ENCODE measurements at places on chromosomes 3 and 15.

DNA sequence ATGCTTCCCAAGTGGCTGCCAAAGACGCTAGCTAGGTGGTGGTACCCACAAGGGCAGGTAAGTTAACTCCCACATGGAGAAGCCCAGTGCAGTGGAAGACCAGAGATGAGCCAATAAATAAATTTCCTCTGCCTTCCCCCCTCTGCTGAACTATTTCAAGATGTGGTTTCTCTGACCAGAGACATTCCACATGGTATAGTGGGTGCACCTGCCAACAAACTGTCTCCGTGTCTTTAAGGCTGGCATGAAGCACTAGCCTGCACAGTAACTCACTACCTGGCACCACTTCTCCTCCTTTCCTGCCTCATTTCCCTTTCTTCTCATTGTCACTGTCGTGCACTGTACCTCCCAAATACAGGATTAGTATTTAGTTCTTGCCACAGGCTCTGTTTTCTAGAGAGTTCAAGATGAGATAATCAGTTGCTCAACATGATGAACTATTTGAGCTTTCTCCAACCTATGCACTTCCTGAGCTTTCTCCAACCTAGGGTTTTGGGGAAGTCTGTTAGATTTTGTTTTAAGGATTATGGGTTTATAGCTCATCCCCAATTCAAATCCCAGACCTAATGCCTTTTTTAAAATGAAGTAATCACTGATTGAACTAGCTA lies 8.4 kb upstream of the CRTAP start:
- no peak for DNase-seq

GRCh38 chr3:26505399-26505798 lies 117.2 kb upstream of the LRRC3B start:
- no peak for DNase-seq

GRCh38 chr15:70171256-70171886 lies 73.7 kb upstream of the TLE3 start:
- DNase-seq: no peak

- no peak for DNase-seq
Observed at GRCh38 chr15:47674586-47675232, 42.6 kb upstream of the SEMA6D start.

DNA sequence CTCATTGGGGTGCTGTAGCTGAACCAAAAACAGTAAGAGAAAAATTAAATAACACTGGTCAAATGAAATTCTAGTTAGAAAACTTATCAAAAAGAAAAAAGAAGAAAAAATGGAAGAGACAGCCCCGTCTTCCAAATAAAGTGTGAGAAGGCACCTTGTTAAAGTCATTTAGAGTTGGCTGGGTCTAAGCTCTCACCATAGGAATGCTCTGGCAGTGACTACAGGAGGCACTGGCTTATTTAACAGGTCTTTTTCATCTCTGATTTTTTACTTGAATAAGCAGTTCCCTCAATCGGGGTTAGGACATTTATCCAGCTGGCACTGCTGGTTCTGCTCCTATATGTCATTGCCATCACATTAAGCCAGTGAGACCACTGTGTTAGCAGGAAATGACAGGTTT lies 1.6 kb upstream of the ABI3BP start:
- DNase-seq: no peak

- no peak for DNase-seq
Observed at GRCh38 chr15:92153620-92154019, 240.1 kb upstream of the ST8SIA2 start.

DNA sequence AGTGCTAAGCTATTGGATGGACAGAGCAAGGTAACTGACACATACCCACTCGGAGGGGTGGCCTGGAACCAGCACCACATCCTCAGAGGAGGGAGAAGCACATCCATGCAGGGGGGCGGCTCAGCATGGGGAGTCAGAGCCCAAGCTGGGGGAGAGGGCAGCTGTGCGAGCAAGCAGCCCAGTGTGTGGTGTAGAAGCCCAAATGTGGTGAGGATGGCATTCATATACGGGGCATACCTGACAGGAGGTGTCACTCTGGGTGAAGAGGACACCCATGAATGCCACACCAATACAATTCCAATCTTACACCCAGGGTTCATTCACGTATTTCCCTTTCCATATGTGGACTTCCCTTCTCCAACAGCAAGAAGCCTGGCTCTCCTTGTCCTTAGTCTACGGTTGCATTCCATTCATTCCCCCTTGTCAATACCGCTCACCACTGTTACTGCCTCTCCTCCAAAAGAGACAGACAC lies 58.7 kb upstream of the ACAN start:
- no peak for DNase-seq

- no peak for DNase-seq
Observed at GRCh38 chr3:13415997-13416793, 3.9 kb downstream of the NUP210 start.

DNA sequence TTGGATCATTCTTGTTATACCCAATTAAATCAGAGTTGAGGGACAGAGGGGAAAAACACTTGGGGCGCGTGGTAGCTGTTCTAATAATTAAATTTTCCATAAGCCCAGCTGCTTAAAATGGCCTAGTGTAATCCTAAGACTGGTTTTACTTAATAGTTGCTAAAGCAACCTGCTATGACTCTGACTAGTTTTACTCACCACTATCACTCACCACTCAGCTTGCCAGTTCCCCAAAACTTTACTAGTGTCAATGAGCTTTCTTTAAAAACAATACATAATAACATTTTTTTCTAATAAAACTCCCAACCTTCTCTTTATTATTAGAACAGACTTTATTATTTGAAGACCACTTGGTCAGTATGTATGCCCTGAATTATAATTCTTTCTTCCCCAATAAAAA lies 49.6 kb downstream of the ECT2 start:
- DNase-seq: no peak

DNA sequence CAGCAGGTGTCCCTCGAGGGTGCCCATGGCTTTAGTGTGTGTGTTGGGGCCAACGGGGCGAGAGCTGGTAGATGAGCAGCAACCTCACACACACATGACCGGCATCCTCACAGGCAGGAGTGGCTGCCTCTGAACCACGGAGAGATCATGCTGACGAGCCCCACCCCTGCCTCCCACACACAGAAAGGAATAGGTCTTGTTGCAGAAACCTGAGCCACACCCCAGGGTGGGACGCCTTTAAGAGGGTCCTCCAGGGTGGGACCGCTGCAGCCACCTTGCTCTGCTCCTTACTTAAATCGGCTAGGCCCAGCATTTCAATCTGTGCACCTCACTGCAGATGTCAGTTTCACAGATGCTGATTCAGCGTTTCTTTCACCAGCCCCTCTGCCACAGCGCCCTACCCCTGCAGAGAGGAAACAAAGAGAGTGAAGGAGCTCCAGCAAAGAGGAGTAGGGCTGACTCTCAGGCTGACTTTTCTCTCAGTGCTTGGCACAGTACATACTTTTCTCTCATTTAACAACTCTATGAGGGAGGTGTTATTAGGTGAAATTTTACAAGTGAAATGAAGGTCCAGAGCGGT lies 61.2 kb upstream of the EPHB3 start:
- DNase-seq: no peak

DNA sequence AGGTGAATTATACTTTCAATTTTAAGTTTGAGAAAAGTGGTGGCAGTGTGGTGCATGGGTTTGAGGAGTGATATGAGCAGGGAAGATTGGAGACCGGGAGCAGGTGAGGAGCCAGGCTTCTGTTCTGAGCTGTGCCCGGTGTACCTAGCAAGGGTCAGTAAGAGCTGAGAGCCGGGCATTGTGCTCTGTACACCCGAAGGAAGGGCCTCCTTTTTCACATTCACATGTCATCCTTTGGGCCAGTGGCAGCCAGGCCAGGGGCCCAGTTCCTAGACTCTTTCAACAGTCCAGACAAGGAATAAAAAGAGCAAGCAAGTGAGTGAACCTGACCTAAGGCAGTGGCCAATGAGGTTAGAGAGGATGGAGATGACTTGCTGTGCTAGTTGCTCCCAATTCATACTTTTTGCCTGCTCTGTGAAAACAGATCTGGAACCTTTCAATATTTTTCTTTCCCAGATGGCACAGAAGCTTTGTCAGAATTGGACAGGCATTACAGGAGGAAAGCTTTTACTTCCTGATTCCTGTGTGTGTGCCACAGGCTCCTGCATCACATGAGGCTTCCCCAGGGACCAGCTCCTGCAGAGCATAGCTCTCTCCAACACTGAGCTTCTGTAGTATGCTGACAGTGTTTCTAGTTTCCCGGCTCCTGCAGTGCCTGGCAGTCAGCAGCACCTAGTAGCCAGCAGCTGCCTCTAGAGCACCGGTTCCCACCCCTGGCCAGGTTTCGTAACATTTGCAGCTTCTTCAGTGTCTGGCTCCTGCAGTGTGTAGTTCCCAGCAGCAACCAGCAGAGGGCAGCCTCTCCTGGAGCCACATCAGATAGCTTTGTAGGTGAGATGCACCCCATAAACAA lies 5.3 kb upstream of the TRA2B start:
- peak; percentile 80 for DNase-seq

DNA sequence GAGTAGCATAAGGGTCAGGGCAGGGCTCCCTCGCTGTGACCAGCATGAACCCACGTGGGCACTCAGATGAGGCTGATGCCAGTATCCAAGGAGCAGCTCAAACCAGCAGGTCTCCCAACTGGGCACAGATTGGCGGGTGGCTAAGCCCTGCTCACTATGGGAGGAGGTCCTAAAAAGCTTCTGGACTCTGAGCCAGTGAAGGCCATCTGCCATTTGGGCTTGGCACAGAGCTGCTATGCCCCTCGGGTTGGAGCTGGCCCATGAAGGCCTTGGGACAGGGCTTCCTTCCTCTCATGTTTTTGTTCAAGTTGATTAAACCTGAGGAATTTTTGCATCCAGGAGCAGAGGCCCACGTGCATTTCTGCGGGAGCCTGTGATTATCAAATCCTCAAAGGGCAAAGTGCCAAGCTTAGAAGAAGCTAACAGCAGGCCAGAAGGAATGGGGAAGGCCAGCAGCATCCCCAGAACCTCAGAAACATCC lies 4.3 kb upstream of the STRA6 start:
- no peak for DNase-seq

GRCh38 chr15:69505956-69506556 lies 53.4 kb downstream of the RPLP1 start:
- no peak for DNase-seq

- DNase-seq: no peak
Observed at GRCh38 chr15:31207246-31207645, 105.7 kb upstream of the TRPM1 start.

DNA sequence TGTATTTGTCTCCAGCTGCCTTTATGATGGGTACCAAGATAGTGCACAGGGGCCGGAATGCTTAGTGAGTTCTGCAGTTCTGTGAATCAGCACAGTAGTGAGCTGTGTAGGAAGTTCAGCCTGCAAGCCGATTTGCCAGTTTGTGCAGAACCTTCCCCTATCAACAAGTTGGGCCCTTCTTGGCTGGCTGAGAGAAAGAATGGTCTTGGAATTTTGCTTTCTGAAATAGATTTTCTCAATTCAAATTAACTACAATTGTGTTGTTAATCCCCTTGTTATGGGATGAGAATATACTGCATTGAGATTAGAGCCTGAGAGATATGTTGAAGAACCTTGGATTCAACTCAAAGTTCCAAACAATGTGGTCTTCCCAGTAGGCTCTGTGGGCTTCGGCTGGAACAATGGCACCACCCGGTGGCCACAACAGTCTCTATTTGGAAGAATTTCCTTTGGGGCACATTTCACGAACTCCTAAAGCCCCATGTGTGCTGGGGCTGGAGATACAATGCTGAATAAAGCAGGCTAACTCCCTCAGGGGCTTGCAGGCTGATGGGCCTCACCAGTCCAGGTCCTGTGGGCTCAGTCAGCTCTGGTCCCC lies 59.1 kb downstream of the TRIM42 start:
- no peak for DNase-seq

DNA sequence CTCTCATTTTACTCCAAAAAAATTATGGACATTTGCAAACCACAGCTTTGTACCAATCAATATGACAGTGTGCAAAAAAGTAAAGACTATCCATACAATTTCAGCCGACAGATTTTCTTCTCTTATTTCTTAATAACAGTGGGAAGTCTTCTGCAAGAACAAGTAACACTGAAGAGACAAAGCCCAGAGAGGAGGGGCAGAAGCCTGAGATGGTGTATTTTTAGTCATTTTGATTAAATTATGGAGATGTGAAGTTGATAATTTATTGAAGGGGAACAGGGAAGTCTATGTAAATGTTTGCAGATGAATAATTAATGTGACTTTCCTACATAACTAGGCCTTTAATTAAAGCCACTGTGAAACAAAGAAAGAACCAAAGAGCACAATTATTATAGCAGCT lies 45.7 kb upstream of the IGSF11 start:
- no peak for DNase-seq

DNA sequence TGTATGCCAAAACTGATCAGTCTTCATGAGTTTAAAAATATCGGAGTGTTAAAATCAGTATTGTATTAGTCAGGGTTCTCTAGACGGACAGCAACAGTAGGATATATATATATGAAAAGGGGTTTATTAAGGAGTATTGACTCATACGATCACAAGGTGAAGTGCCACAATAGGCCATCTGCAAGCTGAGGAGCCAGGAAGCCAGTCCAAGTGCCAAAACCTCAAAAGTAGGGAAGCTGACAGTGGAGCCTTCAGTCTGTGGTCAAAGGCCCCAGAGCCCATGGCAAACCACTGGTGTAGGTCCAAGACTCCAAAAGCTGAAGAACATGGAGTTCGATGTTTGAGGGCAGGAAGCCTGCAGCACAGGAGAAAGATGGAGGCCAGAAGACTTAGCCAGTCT lies 391.0 kb upstream of the CADM2 start:
- no peak for DNase-seq

GRCh38 chr3:162365066-162365719 lies 868.6 kb downstream of the OTOL1 start:
- DNase-seq: no peak

DNA sequence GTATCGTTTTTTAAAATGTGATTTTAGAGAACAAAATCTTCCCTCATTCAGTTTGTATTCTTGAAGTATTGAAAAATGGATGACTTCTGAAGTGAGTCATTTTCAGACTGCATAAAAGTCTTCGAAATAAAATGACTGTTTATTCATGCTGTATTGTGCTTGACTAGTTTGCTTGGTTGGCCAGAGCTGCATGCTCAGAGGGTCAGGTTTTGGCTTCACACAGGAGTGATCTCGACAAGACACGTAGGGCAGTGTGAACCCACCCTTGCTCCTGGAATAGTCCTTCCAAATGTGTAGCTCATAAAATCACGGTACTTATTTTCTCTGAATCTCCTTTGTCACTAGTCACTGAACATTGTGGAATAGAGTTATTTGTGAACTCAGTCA lies 73.3 kb downstream of the FNDC3B start:
- DNase-seq: no peak

- no peak for DNase-seq
Observed at GRCh38 chr3:69033470-69033869, 18.7 kb downstream of the TMF1 start.

DNA sequence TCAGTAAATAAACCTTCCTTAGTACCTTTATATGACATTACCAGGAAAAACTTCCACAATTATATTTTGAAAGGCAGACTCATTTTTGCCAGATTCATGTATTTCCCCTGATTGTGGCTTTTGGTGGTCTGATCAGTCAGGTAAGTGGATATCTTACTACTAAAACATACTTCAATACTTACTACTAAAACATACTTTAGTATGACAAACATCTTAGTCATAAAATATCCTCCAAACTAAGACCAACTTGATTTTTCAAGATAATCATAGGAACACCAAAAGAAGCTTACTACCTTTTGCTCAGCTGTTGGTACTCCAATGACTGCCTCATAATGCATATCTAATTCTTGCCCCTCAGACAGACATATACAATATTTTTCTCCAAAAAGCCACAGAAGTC lies 9.3 kb downstream of the TJP1 start:
- DNase-seq: no peak

All from hematopoietic multipotent progenitor cell treated with erythropoietin and hydrocortisone succinate and interleukin-3 and kit ligand, for 15 days (in vitro differentiated cells).